Bladder microvascular endothelial cell (primary cell): ENCODE measurements at places on chromosomes 7 and 10. TPM values are rescaled to one million over a fixed set of nuclear protein-coding genes. Genes with fewer than 3 reads are reported as not detected.

The GPR15LG gene
- not detected in 2 replicates for total RNA-seq

The NXPH1 gene
- not detected in 2 replicates for total RNA-seq

The TRIM50 gene
- total RNA-seq = not detected in 2 replicates

The MAT1A gene
- not detected in 2 replicates for total RNA-seq

The AGMO gene
- total RNA-seq = 1.9 TPM in 2 replicates

The MOGAT3 gene
- total RNA-seq = not detected in 2 replicates

The PNLIPRP2 gene
- not detected in 2 replicates for total RNA-seq

The TBC1D12 gene
- total RNA-seq = 10.5 and 17.7 TPM in 2 replicates

The CPA2 gene
- not detected in 2 replicates for total RNA-seq

The RBP3 gene
- total RNA-seq = not detected in 2 replicates

The ADAP1 gene
- total RNA-seq = 1.1 and 4.3 TPM in 2 replicates

The SMO gene
- total RNA-seq = 0.49 and 8.4 TPM in 2 replicates

The UPK3B gene
- total RNA-seq = 0.13 TPM in 1 of 2 replicates, not detected in the other

The GPR85 gene
- total RNA-seq = 0.13 and 0.97 TPM in 2 replicates

The TUBAL3 gene
- under 0.01 and 0.25 TPM in 2 replicates for total RNA-seq

The SPDYE2B gene
- total RNA-seq = not detected in 2 replicates

The ECHDC3 gene
- total RNA-seq = 2.1 and 8.7 TPM in 2 replicates

The VCL gene
- 80.1 and 171 TPM in 2 replicates for total RNA-seq

The TWNK gene
- 3.7 and 11.5 TPM in 2 replicates for total RNA-seq

The CUL1 gene
- 26.9 and 58.0 TPM in 2 replicates for total RNA-seq

The FAM24B gene
- total RNA-seq = 4.0 and 4.2 TPM in 2 replicates

The CFAP69 gene
- 1.3 and 2.4 TPM in 2 replicates for total RNA-seq

The CLCN1 gene
- not detected in 2 replicates for total RNA-seq

The FOXI2 gene
- total RNA-seq = not detected in 2 replicates

The C10orf88 gene
- 9.1 and 21.5 TPM in 2 replicates for total RNA-seq

The TFR2 gene
- total RNA-seq = under 0.01 and 0.57 TPM in 2 replicates

The C10orf67 gene
- total RNA-seq = not detected in 2 replicates

The EGR2 gene
- under 0.01 and 0.25 TPM in 2 replicates for total RNA-seq

The KDM7A gene
- 4.4 and 10.1 TPM in 2 replicates for total RNA-seq

The NKX2-3 gene
- total RNA-seq = under 0.01 TPM in 1 of 2 replicates, not detected in the other

The UBE3C gene
- total RNA-seq = 64.1 and 101 TPM in 2 replicates

The PSMA2 gene
- 32.8 and 44.5 TPM in 2 replicates for total RNA-seq

The HOXA1 gene
- 0.49 and 0.63 TPM in 2 replicates for total RNA-seq

The OLAH gene
- 0.16 and 0.57 TPM in 2 replicates for total RNA-seq

The TSPAN33 gene
- under 0.01 TPM in 1 of 2 replicates, not detected in the other for total RNA-seq

The CHST3 gene
- 5.5 and 6.1 TPM in 2 replicates for total RNA-seq

The GSDME gene
- 8.9 and 22.5 TPM in 2 replicates for total RNA-seq

The NUP205 gene
- 36.8 and 58.2 TPM in 2 replicates for total RNA-seq

The RAPGEF5 gene
- 98.1 and 136 TPM in 2 replicates for total RNA-seq

The GRID2IP gene
- under 0.01 TPM in 1 of 2 replicates, not detected in the other for total RNA-seq

The EGFR gene
- total RNA-seq = 0.97 and 1.5 TPM in 2 replicates

The ACHE gene
- 0.16 and 11.3 TPM in 2 replicates for total RNA-seq
